ENCODE measurements at places on chromosomes 3 and 15. TPM values are rescaled to one million over a fixed set of nuclear protein-coding genes. Genes with fewer than 3 reads are reported as not detected.

DNA sequence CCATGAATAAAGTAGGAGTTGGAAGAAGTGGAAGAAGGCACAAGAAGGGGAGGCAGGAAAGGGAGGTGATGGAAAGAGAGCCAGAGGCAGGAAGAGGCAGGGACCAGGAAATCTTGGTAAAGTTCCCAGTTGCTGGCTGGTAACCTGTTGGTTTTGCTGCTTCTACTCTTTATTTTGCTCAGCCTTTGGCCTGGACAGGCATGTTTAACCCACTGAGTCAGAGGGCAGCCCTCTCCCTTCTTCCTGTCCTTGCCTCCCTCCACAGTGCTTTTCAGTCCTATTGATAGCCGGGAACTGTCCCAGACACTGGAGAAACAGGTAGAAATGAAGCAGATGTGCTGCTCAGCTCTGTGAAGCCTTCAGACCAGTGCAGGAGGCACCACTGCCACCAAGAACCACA is 43.4 kb upstream of the APEH start:
- no peak for DNase-seq

DNA sequence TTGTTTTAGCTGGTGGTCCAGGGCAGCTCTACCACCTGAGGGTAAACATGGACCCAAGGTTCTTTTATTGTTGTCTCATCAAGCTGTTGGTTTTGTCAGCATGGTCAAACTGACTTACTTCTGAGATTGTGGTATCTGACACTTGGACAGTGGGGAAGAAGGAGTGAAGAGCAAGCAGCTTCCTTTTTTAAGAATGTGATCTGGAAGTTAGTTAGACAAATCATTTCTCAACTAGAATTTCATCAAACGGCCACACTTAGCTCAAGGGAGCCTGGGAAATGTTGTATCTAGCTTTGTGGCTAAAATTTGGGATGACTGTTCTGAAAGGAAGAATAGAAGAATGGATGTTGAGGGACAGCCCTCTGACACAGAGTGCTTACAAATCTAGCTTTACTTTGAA is 215.2 kb downstream of the ZNF621 start:
- no peak for DNase-seq

- no peak for DNase-seq
Observed at GRCh38 chr3:138670407-138670806, 61.8 kb downstream of the FAIM start.

DNA sequence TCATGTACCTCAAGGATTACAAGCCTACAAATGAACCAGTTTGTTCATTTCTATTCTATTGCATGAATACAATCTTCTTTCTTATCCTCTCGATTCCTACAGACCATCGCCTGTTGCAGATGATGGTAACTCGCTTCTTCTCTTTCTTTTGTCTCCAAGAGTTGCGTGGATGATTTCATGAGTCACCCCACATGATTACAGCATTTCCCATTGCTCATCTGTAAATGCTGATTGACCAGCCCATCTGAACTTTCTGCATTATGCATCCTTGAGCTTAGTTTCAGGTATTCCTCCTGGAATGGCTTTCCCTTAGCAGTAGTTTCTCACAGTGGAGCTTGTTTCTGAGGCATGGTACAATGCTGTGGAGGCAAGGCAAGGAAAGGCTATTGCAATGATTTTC is 109.6 kb upstream of the TOPAZ1 start:
- no peak for DNase-seq

ARRDC4 gene
- 4.9 TPM for total RNA-seq

CCDC54 gene
- total RNA-seq, result not detected

RHCG gene
- not detected for total RNA-seq

DNA sequence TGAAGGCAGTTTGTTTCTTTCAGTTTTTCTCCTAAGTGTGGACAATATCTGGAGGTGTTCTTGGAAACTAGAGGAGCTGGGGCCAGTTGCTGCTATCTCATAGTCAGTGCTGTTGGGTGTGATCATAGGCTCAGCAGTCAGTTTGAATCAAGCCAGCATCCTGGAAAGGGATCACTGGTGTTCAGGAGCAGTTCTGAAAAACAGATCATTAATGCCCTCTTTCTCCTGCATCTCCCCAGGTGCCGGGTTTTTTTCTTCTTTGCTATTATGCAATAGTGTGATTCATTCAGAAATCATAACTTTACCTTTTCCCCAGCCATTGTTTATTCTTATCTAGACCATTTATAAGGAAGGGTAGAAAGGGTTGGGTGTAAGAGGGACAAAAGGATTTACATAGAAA is 24.0 kb downstream of the LNP1 start:
- DNase-seq, result no peak

DNA sequence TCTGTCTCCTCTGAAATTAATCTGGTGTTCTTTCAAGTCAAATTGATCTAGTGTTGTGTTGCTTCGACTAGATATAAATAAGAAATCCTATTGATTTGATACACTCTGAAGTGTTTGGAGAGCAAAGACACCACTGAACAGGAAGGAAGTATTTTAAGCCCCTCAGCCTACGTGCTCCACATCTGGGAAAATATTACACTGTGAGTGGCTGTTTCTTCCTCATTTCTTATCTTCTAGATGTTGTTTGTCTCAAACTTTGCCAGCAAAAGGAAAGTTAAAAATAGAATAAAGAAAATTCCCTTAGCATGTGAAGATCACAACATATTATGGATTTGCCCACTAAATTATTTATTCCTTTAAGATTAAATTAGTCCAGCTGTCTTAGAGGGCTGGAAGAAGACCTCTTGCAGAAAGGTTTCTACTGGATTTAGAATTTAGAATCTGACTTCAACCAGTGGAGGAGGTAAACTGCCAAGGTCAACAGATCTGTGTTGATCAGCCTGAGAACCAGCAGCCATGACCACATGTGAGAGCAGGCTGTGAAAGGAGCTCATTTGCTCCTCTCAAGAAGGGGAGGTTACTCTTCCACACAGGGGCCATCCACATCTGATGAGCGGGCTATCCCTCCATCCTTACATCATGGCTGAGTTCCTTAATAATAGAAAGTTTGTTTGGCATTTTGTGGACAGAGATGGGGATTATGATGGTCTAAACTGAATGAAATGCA is 46.3 kb upstream of the ACKR4 start:
- no peak for DNase-seq

DNA sequence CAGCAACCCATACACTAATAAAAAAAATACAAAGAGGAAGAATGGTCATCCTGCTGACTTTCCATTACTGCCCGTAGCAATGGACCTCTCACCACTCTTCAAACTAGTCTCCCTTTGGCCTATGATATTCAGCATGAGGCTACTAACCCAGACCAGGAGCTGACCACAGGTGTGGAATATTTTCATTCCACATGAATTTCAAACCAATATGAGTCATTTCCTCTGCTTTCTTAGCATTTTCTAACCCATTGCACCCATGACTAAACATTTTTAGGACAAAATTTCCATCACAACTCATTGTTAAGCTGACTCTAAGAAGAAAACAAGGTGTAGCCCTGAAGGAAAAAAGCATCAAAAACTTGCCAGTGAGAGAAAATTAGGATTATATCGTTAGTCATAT is 34.0 kb upstream of the ZPLD1 start:
- DNase-seq, result no peak

ALDH1A2 gene
- 0.54 TPM for total RNA-seq

DNA sequence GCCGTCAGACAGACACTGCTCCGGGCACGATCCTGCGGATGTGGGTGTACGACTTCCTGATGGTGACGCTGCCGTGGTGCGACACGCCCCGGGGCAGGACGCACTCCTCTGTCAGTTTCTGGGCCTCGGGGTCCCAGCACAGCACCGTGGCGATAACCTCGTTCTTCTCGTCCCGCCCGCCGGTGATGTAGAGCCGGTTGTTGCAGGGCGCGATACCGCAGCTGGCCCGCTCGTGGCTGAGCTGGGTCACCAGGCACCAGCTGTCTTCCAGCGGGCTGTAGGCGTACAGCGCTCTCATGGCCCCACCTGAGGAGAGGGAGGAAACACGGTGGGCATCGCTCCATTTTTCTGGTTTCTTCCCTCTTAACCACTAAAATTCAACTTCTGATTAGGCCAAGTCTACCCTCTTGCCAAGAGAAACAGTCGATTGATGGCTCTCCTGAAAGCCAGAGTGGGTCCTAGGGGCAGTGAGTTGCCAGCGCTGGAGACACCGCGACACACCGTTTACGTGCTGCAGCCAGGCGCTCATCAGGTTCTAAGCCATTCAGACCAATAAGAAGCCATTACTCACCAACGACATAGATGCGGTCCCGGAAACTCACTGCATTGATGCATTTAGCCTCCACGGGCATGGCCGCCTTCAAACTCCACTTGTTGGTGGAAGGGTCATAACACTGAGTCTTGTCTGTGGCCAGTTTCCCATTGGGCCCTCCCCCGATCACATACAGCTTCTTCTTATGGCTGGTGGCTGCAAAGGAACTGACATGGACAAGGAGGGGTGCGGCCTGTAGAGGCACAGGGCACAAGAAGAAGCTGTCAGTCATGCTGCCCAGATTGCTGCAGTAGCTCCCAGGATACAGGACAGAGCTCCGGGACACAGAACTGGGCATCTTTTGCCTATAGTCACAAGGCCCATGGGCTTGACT is 63.3 kb downstream of the KLHL6 start:
- no peak for DNase-seq

- no peak for DNase-seq
Observed at GRCh38 chr15:33508703-33509102, 197.9 kb downstream of the RYR3 start.

DNA sequence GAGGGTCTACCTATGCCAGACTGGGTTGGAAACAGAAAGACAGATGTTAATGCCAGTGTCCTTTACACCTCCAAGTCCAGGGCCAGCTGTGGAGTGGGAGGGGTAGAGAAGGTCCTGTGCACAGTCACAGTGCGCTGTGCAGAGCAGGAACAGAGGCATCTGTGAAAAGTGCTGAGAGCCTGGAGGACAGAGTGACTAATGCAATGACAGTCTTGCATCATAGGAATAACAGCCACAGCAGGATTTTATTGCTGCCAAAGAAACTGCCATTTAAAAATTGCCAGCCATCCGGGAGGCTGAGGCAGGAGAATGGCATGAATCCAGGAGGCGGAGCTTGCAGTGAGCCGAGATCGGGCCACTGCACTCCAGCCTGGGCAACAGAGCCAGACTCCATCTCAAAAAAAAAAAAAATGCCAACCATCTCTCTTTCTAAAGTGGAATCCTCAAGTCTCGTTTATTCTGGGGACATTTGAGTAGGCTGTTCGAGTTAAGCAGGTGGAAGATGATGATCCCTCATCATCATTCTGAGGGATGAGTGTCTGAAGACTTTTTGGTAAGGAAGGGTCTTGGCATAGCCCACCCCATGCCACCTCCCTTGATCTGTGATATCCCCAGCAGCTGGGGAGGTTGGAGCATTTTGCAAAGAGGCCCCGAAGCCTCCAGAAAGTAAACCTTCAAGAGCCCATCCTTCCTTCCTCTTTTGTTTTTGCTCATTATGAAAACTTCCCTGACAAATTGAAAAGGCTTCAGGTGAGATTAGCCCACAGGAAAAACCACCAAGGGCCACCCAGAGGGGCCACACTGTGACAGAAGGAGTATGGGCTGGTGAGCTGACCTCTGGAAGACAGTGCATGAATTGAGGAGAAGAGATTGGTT is 7.7 kb downstream of the CCR2 start:
- DNase-seq, result no peak

DNA sequence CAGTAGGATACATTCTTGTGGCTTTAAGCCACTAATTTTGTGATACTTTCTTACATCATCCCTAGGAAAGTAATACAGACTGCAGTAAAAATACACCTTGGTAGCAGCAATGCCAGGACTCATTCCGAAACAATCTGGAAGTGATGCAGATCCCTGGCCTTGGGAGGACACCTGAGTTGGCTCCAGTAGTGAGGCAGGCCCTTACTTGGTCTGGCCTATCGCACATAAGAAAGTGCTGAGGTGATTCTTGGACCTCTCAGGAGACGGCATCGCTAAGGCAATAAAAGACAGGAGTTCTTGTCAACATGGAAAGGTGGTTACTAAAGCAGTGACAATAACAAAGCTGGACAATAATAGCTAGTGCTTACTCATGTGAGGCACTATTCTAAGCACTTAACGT is 126.5 kb downstream of the SUCNR1 start:
- DNase-seq, result no peak

MUSTN1 gene
- total RNA-seq, result 1.4 TPM

DNA sequence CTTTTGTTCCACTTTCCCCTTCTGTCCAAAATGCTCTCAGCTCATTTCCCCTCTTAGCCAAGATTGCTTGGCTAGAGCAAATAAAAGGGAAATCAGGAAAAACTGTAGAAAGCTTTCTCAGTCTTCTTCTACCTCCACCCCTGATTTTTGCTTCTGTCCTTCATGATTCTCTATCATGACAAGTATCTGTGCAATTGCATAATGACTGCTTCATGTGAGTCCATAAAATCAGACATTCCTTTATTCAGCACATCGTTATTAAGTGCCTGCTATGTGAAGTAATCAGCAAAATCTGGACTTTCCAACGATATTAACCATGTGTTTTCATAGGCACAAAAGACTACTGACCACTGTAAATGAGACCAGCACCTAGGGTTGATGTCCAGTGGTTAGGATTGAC is 321.5 kb upstream of the CBLB start:
- no peak for DNase-seq

LEKR1 gene
- 0.59 TPM for total RNA-seq

TLE3 gene
- 36.9 TPM for total RNA-seq

DNA sequence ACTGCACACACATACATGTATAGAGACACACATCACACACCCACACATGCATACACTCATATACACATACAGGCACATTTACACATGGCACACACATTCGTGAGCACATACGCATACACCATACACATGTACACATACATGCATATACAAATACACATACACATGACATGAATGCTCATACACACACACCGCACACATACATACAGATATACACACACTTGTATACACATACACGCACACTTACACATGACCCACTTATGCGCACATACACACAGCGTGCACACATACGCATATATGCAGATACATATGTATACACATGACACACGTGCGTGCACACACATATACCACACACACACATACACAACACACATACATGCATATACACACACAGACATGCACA is 162.7 kb downstream of the LRRK1 start:
- DNase-seq, result no peak

GRCh38 chr3:12321015-12321414 is 32.1 kb downstream of the PPARG start:
- no peak for DNase-seq

GRCh38 chr15:90571063-90571541 is 41.4 kb downstream of the CRTC3 start:
- no peak for DNase-seq

- no peak for DNase-seq
Observed at GRCh38 chr3:162130582-162130981, 634.0 kb downstream of the OTOL1 start.

PLCL2 gene
- 0.85 TPM for total RNA-seq

GRCh38 chr3:43032646-43033628 is 53.8 kb downstream of the GASK1A start:
- no peak for DNase-seq

GRCh38 chr3:58191361-58191991 is 19.3 kb downstream of the DNASE1L3 start:
- peak; percentile 52 for DNase-seq

GOLGA8O gene
- total RNA-seq, result 2.5 TPM

GRCh38 chr3:130835483-130835882 is 58.4 kb upstream of the ATP2C1 start:
- DNase-seq, result no peak

GRCh38 chr15:95492388-95493070 is 838.0 kb upstream of the NR2F2 start:
- no peak for DNase-seq

PAQR5 gene
- not detected for total RNA-seq

GRCh38 chr15:72774696-72775383 is 8.7 kb downstream of the ADPGK start:
- no peak for DNase-seq

- no peak for DNase-seq
Observed at GRCh38 chr15:67019884-67020520, 45.4 kb upstream of the SMAD3 start.

- no peak for DNase-seq
Observed at GRCh38 chr3:67578416-67578815, 76.0 kb downstream of the SUCLG2 start.
